ENCODE measurements at places on chromosomes 12 and 14.

GRCh38 chr12:80222261-80222660, 122.9 kb downstream of the OTOGL start:
- DNase-seq, result no peak

DNA sequence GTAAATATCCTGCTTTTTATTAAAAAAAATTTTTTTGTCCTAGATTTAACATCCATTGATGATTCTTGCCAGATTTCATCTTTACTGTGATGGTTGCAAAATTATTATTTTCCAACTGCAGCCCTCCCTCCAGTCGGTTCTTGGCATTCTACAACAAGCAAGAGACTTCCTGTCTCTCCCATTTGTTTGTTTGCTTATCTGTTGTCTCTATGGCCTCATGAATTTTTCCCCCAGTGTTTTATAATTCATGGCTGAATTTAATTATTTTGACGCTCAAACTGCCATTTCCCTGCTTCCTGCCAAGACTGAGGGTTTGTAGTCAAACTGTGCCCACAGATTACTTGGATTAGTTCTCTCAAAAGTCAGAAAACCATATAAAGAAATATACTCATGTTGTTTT, 25.9 kb downstream of the CGRRF1 start:
- no peak for DNase-seq

- no peak for DNase-seq
These were observed 126.7 kb upstream of the HIF1A start for GRCh38 chr14:61568572-61569011.

DNA sequence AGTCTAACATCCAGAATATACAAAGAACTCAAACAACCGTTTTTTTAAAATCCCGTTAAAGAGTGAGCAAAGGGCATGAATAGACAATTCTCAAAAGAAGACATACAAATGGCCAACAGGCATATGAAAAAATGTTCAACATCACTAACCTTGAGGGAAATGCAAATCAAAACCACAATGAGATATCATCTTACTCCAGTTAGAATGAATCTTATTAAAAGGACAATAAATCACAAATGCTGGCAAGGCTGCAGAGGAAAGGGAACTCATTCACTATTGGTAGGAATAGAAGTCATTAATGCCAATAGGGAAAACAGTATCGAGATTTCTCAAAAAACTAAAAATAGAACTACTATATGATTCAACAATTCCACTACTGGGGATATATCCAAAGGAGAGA, 520.1 kb downstream of the RMST start:
- DNase-seq, result no peak

GRCh38 chr14:100329233-100330006, 6.3 kb downstream of the SLC25A47 start:
- no peak for DNase-seq

DNA sequence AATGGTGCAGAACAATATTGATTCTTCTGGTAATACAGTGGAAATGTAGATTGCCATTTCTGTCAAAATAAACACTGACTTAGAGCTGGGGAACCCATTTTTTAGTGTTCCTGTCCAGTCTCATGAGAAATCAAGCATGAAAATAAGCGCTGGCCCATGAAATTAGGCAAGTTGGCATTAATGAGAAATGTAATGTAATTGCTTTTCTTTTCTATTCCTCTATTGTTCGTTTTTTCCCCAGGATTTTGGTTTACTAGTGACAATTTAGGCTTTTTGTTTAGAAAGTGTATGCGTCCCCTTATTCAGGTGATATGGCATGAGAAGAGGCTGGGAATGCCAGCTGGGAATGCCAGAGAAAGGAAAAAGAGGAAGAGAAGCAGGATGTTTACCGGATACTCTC, 64.4 kb upstream of the KICS2 start:
- no peak for DNase-seq

DNA sequence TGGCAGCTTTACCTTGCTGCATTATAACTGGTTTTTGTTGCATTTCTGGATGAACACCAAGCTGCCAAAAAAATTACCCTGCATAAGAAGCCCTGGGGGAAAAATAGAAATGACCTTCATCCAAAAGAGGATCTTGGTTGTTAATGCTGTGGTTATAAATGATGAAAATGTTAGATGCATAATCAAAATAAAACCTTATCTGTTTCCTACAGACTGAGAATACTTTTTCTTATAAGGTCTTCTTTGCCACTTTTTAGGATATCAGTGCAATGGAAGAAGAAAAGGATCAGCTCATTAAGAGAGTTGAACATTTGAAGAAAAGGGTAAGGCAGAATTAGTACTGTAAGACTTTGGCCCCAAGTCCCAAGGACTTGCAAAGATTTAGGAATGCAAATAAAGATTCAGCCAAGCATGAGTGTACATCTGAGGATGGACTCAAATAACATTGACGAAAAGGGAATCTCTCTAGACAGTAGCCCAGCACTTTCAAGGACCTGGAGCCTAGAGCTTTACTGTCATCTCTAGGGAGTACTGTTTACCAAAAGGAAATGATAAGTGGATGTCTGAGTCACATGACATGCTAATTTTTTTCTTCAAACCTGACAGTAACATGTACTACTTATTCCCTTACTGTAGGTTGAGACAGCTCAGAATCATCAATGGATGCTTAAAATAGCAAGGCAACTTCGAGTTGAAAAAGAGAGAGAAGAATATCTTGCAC, 10.7 kb downstream of the IFT81 start:
- DNase-seq, result no peak

- no peak for DNase-seq
These were observed 3.7 kb downstream of the GALNT9 start for GRCh38 chr12:132325733-132326130.

- DNase-seq, result no peak
These were observed 50.4 kb upstream of the RIN3 start for GRCh38 chr14:92463141-92463540.

DNA sequence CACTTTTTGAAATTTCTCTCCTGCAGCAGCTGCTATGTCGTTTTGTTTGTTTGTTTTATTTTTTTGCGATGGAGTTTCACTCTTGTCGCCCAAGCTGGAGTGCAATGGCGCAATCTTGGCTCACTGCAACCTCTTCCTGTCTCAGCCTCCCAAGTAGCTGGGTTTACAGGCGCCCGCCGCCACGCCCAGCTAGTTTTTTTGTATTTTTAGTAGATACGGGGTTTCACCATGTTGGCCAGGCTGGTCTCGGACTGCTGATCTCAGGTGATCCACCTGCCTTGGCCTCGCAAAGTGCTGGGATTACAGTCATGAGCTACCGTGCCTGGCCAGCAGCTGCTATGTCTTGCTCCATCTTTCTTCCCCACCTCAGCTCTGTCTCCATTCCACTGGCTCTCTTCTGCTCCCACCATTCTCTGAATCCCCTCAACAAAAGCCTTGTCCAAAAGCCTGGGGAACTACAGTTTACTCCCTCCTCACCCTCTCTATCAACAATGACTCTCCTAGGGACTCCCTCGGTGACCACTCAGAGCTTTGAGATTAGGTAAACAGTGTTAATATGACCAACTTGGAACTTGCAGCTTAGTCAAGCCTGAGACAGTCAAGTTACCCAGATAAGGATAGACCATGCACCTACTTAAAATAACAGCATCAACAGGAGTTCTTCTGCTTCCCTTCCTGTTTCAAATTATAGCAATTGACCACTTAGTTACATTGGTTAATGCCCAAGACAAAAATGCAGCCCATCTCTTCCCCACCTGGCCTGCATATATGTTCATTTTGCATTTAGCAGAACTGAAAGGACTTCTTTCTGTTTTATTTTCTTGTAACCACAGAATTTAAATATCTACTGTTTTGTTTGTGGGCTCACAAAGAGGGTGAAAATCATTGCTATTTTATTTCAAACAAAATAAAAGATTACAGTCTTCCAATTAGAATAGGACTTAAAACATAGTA, 189.0 kb upstream of the AMIGO2 start:
- no peak for DNase-seq

DNA sequence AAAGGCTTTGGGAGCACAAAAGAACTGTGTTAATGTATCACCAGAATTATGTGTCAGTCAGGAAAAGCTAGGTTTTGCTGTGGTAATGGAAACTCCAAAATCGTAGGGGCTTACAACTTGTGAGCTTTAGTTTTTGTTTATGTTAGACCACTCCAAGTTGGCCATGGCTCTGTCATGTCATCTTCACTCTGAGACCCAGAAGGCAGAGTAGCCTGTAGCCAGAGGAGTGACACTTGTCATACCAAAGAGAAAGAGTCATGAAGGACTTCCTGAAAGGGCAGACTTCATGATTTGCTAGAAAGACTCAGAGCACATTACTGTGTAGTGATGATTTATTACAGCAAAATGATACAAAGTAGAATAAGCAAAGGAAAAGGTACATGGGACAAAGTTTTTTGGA, 133.6 kb upstream of the SSTR1 start:
- no peak for DNase-seq

DNA sequence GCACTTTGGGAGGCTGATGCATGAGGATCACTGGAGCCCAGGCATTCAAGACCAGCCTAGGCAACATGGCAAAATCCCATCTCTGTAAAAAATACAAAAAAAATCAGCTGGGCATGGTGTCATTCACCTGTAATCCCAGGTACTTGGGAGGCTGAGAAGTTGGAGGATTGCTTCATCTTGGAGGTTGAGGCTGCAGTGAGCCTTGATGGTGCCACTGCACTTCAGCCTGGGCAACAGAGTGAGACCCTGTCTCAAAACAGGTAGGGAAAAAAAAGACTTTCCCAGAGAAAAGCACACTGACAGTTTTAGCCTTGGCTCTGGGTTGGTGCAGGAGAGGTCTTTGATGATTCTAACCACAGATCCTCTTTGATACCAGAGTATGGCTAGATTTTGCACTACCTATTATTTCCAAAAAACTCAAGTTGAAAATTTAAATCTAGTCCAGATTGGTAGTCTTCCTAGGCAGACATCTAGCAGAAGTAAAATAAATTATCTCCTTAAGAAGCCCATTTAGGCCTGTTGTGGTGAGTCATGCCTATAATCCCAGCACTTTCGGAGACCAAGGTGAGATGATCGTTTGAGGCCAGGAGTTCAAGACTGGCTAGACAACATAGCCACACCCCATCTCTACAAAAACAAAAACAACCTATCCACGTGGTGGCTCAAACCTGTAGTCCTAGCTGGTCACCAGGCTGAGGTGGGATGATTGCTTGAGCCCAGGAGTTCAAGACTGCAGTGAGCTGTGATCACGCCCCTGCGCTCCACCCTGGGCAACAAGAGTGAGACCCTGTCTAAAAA, 18.6 kb downstream of the LARP4 start:
- no peak for DNase-seq

- no peak for DNase-seq
These were observed 8.7 kb upstream of the WDR89 start for GRCh38 chr14:63650256-63650952.

- no peak for DNase-seq
These were observed 3.7 kb upstream of the FAIM2 start for GRCh38 chr12:49907352-49907751.

Measured in renal cortex interstitium (tissue), 15 donors.